Muscle of leg (tissue), 16 donors: ENCODE measurements at places on chromosomes 2 and 18. TPM values are rescaled to one million over a fixed set of nuclear protein-coding genes. Genes with fewer than 3 reads are reported as not detected.
A peak's percentile ranks its signal among the peaks of the same experiment; 100 is the strongest.

DNA sequence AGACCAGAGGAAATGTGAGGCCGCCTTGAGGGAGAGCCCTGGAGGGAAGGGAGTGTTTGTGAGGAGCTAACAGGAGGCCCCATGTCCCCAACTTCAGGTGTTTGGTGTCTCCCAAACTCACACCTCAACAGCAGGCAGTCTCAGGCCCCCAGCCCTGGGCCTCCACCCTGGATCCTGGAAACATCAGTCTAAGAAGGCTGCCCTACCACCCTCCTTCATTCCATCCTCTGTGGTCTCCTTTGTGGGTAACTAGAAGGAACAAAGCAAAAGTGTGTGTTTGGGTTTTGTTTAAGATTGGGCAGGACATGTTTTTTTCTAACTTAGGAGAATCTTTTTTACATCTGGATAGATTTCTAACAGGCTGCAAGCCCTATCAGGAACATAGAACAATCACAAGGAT is 404.3 kb downstream of the BCL11A start:
- no peak overlapping the region for H3K27ac ChIP-seq
- DNase-seq = no peak
- H3K4me1 ChIP-seq = no peaks in the 10 kb centered on the region
- H3K36me3 ChIP-seq = no peaks in the 10 kb centered on the region

- H3K27me3 ChIP-seq = no peaks in the 10 kb centered on the region
- no peaks in the 10 kb centered on the region for H3K36me3 ChIP-seq
- no peak overlapping the region for H3K4me3 ChIP-seq
- peak; percentile 45 for DNase-seq
- no peak overlapping the region for H3K27ac ChIP-seq
Measured at GRCh38 chr18:22678486-22678885, 254.6 kb upstream of the RBBP8 start.

DNA sequence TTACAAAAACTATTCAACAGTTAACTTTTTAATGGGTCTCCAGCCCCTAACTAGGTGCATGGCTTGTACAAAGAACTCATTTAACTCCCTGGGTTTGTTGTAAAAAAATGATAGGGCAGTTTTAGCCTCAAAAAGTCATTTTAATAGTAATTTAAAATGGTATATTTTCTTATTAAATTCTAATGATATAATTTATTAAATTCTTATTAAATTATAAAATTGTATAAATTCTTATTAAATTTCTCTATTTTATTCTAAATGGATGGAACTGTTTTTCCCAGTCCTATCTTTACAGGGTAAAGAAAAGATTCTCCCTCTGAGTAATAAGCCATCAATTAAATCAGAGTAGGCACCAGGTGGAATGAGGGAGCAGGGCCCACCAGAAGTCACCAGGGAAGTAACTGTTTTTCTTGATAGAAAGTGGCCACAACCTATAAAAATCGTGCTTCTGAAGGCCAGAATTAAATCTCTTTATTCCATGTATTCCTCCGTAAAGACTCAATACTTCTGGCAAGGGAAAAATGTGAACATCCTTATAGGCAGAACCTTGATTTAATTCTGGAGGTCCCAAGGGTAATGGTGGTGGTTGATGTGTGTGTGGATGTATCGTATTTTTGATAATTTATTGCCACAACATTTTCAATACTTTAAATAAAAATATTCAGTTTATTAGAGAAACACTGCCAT is 814 bp downstream of the FKBP7 start:
- H3K4me3 ChIP-seq = peak overlapping the region; percentile 85
- H3K27ac ChIP-seq = peak overlapping the region; percentile 99

DNA sequence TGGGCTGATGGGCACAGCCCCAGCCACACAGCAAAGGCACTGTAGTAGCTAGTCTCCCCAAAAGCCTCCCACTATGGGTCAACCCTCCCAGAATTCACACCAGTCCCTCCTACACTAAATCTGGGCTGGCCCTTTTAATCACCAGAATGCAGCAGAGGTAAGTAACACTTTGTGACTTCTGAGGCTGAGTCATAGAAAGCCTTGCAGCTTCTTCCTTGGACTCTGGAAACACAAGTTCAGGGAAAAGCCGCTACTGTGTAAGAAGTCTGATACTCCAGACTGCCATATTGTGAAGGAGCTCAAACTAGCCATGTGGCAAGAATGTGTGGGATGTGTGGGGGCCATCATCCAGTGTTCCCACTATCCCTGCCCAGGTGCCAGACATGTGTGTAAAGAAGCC is 19.0 kb upstream of the SIX2 start:
- no peak overlapping the region for H3K4me3 ChIP-seq
- no peak for DNase-seq
- H3K27me3 ChIP-seq = peaks cover 8% of the 10 kb centered on the region
- H3K27ac ChIP-seq = no peak overlapping the region

DNA sequence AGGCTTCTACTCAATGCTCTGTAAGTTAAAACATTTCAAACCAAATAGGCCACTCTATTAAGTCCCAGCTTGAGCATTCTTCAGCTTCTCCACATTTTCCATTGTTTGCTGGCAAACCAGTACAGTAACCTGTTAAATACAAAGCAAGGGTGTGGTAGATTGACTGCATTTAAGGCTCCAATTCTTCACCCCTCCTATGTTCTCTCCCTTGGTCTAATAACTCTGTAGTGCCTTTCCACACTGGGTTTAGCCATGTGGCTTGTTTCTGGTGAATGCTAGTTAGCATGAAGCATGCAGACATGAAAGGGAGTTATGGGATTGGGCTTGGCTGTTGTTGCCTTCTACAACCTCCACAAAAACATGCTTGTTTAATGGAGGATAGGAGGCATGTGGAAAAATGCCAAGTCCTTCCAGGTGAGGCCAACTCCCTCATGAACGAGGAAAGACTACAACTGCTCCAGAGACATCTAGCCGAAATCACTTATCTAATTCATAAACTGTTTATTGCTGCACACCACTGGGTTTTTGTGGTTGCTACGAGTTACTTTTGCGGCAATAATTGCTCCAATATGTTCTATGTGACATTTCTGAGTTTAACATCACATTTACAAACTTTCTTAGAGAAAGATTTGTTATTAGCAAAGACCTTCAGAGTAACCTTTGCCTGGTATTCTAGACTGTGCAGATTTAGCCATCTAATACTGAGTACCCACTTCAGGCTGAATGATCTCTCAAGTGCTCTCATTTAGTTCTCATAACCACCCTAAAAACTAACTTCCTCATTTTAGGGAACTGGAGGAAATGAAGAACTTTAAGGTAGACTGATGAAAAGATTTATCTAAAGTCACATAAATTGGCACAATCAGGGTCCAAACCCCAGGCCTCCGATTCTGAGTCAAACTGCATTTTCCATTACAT is 104.0 kb downstream of the SMAD2 start:
- H3K27ac ChIP-seq = no peak overlapping the region
- H3K4me3 ChIP-seq = no peak overlapping the region
- H3K27me3 ChIP-seq = no peaks in the 10 kb centered on the region
- H3K36me3 ChIP-seq = peaks cover 10% of the 10 kb centered on the region

DNA sequence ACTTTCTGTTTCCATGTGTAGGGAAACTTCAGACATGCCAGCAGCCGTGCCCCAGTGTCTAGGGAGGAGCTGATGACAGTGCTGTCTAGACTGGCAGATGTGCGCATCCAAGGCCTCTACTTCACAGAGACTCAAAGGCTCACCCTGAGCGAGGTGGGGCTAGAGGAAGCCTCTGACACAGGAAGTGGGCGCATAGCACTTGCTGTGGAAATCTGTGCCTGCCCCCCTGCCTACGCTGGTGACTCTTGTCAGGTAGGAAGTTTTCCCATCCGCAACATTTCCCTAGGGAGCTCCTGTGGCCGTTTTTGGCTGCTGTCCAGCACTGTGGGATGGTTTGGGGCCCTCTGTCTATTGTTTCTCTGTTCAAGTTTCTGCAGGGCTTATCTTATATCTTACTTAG is 143.1 kb upstream of the TTC39C start:
- no peak overlapping the region for H3K4me3 ChIP-seq
- no peak overlapping the region for H3K27ac ChIP-seq
- peaks cover 9% of the 10 kb centered on the region for H3K27me3 ChIP-seq
- DNase-seq = no peak
- H3K4me1 ChIP-seq = no peaks in the 10 kb centered on the region

DNA sequence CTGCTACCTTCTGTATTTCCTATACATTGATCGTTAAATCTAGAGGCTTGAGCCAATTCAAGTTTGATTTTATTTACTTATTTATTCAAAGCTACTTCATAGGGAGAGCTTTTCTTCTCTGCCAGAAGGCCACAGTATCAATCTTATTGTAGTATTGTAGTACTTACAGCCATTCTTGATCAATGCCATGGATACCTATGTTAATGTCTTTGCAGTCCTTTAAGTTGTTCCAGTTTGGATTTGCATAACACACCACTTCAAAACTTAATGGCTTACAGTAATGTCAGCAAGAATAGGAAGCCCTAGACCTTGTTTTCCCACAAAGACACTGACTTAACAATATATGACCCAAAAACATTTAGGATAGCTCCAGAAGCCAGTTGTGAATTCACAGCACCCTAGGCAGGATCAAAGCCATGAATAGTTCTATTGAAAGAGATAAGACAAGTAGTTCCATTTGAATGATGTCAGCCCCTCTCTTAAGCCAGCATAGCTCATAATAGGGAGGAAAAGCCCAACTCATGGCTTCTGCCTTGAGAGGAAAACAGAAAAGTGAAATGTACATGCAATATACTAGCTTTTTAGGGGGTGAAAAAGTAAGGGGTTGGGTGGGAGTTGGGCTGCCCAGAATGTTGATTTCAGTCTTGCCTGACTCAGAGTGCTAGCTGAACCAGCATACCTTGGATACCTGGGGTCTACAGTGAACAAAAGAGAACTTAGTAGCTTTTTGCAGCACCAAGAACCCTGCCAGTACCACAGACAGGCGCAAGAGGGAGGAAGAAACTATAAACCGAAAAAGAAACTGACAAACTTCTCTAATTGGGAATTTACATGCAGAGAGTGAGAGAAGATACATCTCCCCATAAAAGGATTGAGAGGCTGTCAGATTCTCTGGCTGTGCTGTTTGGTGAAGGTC is 101.4 kb downstream of the CAMKMT start:
- DNase-seq = no peak
- no peak overlapping the region for H3K27ac ChIP-seq
- no peak overlapping the region for H3K4me3 ChIP-seq
- no peaks in the 10 kb centered on the region for H3K27me3 ChIP-seq

DNA sequence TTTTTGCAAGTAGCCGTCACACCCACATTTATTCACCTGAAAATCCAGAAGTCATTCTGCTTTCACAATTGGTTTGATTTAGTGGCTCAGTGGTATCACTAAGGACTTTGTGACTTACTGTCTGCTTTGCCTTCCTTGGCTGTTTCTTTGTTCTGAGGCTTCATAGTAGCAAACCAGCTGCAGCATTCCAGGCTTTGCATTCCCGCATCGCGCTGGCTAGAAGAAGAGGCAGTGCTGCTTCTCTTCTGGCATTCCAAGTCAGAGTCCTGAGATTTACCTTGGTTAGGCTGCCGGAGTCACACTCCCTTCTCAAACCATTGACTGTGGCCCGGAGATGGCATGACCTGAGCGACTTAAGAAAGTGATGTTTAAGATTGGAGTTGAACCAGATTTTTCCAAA is 35.1 kb downstream of the MYO1B start:
- H3K4me3 ChIP-seq = no peak overlapping the region
- H3K4me1 ChIP-seq = peaks cover 4% of the 10 kb centered on the region
- no peak overlapping the region for H3K27ac ChIP-seq
- no peak for DNase-seq
- H3K27me3 ChIP-seq = no peaks in the 10 kb centered on the region

DNA sequence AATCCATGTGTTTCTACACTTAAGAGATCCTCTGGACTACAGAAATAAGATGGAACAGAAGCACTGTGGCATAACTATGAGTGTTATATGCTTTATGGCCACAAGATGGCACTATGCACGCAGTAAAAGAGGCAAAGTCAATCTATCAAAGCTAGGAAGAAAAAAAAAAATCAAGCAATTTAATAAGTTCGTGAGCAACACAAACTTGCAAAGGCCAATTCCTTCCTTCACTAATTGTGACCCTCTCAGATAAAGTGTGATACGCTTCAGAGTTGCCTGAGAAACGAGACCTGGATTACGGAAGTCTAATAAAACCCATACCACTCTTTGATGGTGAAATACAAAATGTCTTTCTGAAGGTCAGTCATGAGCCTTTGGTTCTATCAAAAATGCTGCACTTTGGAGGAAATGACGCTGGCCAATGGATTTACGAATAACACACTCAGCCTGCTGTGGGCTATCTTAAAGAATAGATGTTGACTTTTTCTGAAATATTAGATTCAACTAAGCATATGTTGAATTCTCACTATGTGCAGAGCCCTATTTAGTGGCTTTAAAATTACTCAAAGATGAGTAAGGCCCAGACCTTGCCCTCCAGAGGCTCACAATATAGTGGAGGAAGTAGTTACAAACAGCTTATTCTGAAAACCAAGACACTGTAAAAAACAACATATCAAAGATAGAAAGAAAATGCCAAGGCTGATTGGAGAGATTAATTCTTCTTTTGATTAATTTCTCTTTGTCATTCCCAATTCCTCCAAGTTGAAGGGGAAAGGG is 35.5 kb upstream of the TTR start:
- H3K36me3 ChIP-seq = no peaks in the 10 kb centered on the region
- H3K27me3 ChIP-seq = no peaks in the 10 kb centered on the region

DNA sequence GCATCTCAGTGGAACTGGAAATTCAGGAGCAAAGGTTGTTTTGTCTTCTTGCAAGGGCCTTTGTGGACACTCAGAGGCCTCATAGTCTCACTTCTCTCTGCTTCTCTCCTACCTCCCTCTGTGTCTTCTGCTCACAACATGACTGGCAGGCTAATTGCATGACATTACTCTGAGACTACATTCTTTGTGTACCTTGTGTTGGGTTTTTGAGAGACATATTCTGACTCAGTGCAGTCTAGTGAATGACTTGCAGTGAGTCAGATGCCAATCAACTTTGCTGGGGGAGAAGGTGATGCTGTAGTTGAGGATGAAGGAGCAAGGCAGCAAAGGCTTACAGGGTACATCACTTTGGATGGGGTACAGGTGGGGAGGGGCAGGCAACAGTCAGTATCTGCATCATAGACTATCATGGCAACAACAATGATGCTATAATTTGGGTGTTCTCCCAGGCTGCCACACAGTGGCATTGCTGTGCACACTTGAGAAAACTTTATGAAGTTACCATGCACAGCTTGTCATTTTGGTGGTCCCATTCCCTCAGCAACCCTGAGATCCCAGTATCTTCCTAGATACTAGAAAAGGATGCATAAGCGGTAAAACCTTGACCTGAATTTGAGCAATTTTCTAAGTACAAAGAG is 69.3 kb upstream of the SLC16A14 start:
- no peaks in the 10 kb centered on the region for H3K27me3 ChIP-seq
- H3K27ac ChIP-seq = no peak overlapping the region
- no peaks in the 10 kb centered on the region for H3K36me3 ChIP-seq
- peaks cover 2% of the 10 kb centered on the region for H3K4me1 ChIP-seq
- H3K4me3 ChIP-seq = no peak overlapping the region
- no peak for DNase-seq

The MROH2A gene
- total RNA-seq = not detected

The TTN gene
- 1,236 TPM for total RNA-seq

The GPR55 gene
- not detected for total RNA-seq

The APCDD1 gene
- 6.3 TPM for total RNA-seq

The IGFBP2 gene
- 172 TPM for total RNA-seq

The PSMA8 gene
- not detected for total RNA-seq

The MC2R gene
- total RNA-seq = 0.18 TPM
